Esophagus mucosa (tissue), 1 donor: ENCODE measurements at places on chromosomes 4 and X. TPM values are rescaled to one million over a fixed set of nuclear protein-coding genes. Genes with fewer than 3 reads are reported as not detected.

GRCh38 chrX:6227935-6228334, 732 bp downstream of the NLGN4X start:
- no peak for ATAC-seq

DNA sequence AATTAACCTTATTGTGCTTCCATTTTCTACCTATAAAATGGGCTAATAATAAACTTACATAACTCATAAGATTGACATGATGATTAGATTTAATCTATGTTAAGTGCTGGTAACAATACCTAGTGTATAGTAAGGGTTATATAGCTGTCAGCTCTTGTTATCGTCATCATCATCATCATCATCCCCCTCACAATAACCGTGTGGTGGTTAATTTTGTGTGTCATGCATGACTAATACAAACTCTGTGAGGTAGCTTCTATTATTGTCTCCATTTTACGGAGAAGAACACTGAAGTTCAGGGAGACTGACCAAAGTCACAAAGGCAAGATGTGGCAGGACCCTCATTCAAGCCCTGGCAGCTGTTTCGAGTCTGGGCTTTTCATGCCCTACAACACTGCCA, 211.3 kb downstream of the PALLD start:
- ATAC-seq = no peak

GRCh38 chr4:85964298-85964697, 395.6 kb downstream of the MAPK10 start:
- no peak for ATAC-seq

- ATAC-seq = no peak
Observed at GRCh38 chr4:1124818-1125217, 11.5 kb upstream of the RNF212 start.

- no peak for ATAC-seq
Observed at GRCh38 chr4:3613967-3614730, 81.9 kb upstream of the LRPAP1 start.

DNA sequence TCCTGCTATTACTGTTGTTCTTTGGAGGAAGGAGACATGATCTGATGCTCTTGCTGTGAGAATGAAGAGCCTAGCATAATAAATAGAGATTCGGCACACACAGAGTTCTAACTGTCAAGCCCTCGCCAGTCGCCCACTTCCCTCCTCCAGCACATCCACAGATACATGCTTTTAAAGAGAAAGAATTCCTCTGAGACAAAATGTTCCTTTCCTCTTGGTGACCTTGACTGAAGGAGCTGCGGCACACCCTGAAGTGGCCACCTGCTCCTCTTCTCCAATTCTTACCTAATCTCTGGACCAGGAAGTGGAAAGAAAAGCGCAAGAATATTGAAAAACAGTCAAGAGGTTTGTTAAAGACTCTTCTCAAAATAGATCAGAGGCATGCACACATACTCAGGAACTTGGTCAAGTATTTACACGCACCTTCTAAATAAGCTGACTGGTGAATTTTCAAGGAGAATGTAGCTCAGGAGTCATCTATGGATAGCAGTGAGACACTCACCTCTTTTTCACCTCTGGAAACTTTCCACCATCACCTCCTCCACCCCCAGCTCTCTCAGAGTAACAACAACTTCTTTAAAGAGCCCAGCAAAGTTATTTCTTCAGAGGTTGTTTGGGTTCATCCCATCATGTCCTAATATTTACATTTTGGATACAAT, 95.4 kb downstream of the PARM1 start:
- no peak for ATAC-seq

DNA sequence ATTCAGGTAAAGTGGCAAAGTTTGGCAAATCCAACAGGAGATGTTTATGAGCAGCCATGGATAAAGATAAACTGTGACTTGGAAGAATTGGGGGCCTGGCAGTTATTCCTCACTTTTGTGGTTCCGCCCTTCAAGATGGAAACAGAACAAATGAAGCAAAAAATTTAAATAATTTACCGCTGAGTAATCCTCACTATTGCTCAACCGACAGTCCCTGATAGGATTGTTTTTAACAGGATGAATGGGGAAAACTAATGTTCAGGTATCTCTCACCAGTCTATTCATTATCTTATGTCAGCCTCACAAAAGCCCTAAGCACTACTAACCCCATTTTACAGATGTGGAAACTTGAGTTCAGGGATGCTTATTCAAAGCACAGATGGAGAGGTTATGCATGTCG, 90.8 kb downstream of the FNIP2 start:
- ATAC-seq = no peak

DNA sequence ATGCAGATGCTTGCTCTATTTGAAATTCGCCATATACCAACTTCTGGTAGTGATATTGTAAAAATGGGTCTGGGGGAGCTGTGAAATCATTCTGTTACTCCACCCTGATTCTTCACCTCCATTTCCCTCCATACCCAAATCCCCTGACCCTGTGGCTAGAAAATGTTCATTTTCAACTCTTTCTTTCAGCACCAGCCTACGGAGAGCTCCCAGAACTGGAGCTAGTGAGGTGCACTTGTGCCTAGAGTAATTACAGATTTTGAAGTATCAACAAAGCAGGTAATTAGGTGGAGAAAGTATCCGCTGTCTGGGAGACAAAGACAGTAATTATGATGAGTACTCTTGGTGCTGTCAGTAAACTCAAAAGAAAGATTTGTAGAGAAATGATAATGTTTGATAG, 8.1 kb downstream of the ARHGAP36 start:
- ATAC-seq = no peak

DNA sequence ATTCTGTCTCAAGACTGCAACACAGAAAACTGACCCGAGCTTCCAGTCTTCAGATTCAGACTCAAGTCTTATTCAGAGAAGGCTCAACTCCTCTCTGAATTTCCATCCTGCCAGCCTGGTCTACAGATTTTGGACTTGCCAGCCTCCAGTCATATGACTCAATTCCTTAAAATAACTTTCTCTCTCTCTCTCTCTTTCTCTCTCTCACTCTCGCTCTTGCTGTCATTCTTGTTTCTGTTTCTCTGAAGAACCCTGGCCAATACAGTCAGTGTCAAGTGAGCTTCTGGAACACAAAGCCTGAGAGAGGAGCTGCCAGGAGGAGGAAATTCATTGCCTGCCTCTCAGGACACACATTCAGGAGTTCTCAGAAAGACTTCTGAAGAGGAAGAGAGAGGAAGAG, 154.9 kb downstream of the PARM1 start:
- ATAC-seq = no peak

DNA sequence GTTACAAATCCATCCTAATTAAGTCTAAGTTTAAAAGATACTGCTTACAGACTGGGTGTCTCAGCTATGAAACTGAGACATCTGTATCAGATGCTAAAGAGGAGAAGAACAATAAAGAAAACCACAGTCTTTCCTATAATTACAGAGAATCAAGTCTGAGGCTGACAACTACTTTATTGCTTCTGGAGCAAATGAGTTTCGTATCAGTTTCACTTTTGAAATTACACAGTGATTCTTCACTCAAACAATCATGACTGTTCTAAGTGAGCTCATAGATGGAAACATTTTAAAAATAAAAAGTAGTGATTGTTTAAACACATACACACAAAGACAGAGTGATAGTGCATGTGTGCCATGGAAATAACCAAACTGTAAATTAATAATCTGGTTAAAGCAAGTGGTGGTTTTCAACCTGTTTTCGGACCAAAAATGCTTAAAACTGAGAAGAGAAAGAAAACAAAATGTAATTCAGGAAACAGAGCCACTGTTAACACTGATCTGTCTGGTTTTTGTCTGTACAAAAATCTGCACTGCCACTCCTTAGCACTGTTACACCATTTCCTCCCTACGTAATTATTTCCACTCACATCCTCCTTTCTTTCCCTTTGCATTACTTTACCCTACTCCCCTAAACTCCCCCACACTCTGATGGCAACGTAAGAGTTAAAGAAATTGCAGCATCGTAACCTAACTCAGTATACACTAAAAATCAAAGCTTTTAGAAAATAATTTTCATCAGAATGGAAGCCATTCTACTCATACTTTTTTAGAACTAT, 12.5 kb downstream of the RFC1 start:
- ATAC-seq = peak; percentile 92

DNA sequence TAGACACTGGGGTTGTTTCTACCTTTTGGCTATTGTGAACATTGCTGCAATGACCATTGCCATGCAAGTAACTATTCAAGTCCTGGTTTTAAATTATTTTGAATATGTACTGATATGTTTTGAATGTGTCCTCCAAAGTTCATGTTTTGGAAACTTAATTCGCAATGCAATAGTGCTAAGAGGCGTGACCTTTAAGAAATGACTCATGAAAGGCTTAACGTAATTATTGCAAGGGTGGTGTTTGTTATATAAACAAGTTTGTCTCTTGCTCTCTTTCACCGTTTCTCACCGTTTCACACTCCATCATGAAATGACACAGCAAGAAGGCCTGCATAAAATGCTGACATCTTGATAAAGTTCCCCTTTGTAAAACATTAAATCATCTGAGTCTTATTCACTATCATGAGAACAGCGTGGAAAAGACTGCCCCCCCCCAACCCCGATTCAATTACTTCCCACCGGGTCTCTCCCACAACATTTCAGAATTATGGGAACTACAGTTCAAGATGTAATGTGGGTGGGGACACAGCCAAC, 506.9 kb upstream of the FAM47C start:
- ATAC-seq = no peak

GRCh38 chr4:6539009-6539764, 35.8 kb upstream of the MAN2B2 start:
- no peak for ATAC-seq

- ATAC-seq = no peak
Observed at GRCh38 chrX:8629871-8630270, 102.1 kb downstream of the ANOS1 start.

DNA sequence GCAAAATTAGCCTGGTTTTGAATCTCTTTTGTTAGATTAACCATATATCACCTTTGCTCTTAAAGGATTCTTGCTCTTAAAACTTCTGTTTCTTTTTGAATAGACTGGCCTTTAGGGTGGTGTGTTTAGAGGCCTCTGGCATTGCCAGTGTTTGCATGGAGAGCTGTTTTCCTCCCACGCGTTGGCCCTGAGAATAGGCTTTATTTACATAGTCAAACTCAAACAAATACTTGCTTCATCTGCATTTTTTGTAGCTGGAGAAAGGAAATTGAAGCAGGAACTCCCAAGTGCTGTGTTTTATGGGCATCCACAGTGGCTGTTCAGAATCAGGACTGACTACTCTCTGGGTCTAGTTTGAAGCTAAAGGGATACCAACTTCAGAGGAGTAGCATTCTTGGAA, 2.7 kb downstream of the SHROOM2 start:
- no peak for ATAC-seq

GRCh38 chrX:38868941-38869401, 67.7 kb downstream of the MID1IP1 start:
- peak; percentile 65 for ATAC-seq

DNA sequence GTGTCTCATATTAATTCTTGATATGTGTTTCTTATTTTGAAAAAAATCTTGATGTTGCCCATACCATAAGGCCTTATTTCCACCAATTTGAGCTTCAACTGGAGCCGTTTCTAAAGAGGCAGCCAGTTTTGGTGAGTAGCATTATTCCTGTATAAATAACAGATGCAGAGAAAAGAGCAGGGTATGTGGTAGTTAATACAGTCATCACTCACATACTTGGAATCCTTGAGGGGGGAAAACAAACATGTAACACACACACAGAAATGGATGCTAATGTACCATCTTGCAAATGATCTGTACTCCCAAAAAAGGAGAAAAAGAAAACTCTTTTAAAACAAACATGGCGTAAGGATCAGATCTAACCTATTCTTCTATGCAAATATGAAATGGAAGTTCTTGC, 389.7 kb downstream of the GPM6A start:
- no peak for ATAC-seq

DNA sequence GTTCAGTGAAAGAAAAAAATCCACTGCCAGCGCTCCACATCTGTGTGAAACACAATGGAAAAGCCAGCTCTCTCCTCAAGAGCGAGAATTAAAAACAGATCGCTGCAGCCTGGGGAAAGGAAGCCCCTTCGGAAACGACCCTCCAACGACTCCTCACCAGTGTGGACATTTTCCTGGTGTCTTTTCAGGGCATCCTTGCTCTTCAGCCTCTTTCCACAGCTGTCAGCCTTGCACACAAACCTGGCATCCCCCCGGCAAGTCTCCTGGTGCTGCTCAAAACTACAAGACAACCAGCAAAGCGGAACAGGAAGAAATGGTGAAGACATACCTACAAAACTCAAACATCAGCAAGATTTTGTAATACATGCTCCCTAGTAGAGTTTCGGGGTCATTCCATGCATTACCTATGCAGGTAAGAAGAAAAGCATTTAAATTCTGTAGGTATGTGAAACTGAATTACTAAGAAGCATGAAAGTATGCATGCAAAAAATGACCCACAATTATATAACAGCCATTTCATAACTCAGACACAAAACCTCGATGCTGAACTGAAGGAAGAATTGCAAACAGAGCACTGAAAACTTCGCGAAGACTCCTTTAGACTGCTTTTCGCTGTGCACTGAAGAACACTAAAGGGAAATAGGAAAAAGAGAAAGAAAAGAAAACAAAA, 106.1 kb downstream of the PRDM5 start:
- ATAC-seq = no peak

- no peak for ATAC-seq
Observed at GRCh38 chrX:74613370-74614092, 893 bp downstream of the RLIM start.

DNA sequence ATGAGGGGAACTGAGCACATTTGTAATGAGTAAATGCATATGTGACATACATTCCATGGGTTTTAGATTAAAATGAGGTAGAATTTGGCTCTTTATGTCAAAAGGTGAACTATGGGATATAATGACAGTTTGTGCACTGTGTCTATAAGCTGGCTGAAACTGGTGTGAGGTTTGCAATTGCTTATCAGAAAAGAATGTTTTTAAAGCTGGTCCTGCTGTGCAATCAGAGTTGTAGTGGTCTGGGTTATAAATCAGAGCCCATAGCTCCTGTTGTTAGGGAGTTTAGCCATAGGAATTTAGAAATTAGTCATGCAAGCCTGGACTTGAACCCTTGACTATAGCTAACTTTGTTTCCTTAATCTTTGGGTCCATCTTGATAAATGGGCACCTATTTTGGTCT, 23.1 kb upstream of the GATB start:
- ATAC-seq = no peak

DNA sequence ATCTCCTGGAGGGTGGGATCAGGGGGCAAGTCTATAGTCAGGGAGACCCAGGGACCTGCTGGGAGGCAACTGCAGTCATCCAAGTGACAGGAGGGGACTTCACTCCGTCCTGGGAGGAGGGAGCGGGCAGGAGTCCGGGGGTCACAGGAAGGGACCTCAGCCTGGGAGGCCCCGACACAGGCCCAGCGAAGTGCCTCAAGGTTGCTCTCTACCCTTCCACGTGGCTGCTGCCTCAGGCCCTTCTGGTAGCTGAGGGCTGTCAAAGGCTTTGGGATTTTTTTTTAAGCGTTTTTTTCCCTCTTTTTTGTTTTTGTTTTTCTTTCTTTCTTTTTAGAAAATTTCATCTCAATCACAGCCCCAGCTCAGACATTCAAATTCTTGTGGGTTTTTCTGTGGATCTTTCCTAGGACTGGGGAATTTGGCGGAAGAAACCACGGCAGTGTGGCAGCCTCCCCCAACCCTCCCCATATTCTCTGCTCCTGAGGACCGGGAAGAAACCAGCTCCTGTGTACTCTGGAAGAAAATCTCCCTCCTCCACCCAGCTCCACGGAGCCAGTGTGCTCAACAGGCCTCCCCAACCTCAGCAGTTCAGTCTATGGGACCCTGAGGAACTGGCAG, 1.4 kb upstream of the HAUS7 start:
- no peak for ATAC-seq

GSX2 gene
- total RNA-seq = not detected

RRH gene
- 0.16 TPM for total RNA-seq

LRIT3 gene
- 0.16 TPM for total RNA-seq

TASL gene
- total RNA-seq = 0.16 TPM

GRIA3 gene
- total RNA-seq = 0.36 TPM

CFAP47 gene
- not detected for total RNA-seq

TENM3 gene
- total RNA-seq = 3.6 TPM

IBSP gene
- not detected for total RNA-seq

SLC10A4 gene
- not detected for total RNA-seq

CHRNA9 gene
- not detected for total RNA-seq
